ENCODE measurements at places on chromosomes 4 and X. TPM values are rescaled to one million over a fixed set of nuclear protein-coding genes. Genes with fewer than 3 reads are reported as not detected.

Gene CSN1S1
- total RNA-seq, result not detected

Gene HPGDS
- not detected for total RNA-seq

Gene MAGEC3
- total RNA-seq, result not detected

Gene PCDH19
- not detected for total RNA-seq

Gene SMPX
- total RNA-seq, result not detected

Gene SRPX2
- 5.1 TPM for total RNA-seq

Gene PNMA3
- not detected for total RNA-seq

Gene MXD4
- total RNA-seq, result 25.9 TPM

Gene SOWAHB
- total RNA-seq, result not detected

Gene PPEF1
- under 0.01 TPM for total RNA-seq

Gene PCSK1N
- 0.69 TPM for total RNA-seq

Gene SLC10A3
- 11.3 TPM for total RNA-seq

Gene GYPE
- not detected for total RNA-seq

Gene NDNF
- not detected for total RNA-seq

Gene SORCS2
- total RNA-seq, result 0.69 TPM

Gene EDNRA
- 0.77 TPM for total RNA-seq

Gene SLC25A14
- total RNA-seq, result 10.0 TPM

Gene SRPX
- 96.7 TPM for total RNA-seq

Gene RPL39
- total RNA-seq, result 2,289 TPM

Gene CXorf49
- not detected for total RNA-seq

Gene SH3RF1
- 11.3 TPM for total RNA-seq

Gene HSD17B13
- total RNA-seq, result not detected

Gene RAI2
- not detected for total RNA-seq

Gene ABHD18
- 6.3 TPM for total RNA-seq

Gene SPANXB1
- total RNA-seq, result not detected

Gene STK32B
- 3.1 TPM for total RNA-seq

Gene AFM
- not detected for total RNA-seq

Gene CA5B
- 9.7 TPM for total RNA-seq
